AG09309 (cell line): ENCODE measurements at places on chromosomes 2 and 18.

GRCh38 chr2:240396623-240397541, 38.6 kb upstream of the GPC1 start:
- DNase-seq: no peak

DNA sequence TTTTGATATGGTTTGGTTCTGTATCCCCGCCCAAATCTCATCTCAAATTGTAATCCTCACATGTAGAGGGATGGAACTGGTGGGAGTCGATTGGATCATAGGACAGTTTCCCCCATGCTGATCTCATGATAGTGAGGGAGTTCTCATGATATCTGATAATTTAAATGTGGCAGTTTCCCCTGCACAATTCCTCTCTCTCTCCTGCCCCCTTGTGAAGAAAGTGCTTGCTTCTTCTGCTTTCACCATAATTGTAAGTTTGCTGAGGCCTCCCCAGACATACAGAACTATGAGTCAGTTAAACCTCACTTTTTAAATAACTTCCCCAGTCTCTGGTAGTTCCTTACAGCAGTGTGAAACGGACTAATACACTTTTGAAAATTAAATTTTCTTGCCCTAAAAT, 12.3 kb upstream of the KCNJ3 start:
- no peak for DNase-seq

- DNase-seq: no peak
These were observed 212.2 kb downstream of the TFCP2L1 start for GRCh38 chr2:121072784-121073183.

- no peak for DNase-seq
These were observed 7.0 kb downstream of the TANC1 start for GRCh38 chr2:158975271-158975921.

DNA sequence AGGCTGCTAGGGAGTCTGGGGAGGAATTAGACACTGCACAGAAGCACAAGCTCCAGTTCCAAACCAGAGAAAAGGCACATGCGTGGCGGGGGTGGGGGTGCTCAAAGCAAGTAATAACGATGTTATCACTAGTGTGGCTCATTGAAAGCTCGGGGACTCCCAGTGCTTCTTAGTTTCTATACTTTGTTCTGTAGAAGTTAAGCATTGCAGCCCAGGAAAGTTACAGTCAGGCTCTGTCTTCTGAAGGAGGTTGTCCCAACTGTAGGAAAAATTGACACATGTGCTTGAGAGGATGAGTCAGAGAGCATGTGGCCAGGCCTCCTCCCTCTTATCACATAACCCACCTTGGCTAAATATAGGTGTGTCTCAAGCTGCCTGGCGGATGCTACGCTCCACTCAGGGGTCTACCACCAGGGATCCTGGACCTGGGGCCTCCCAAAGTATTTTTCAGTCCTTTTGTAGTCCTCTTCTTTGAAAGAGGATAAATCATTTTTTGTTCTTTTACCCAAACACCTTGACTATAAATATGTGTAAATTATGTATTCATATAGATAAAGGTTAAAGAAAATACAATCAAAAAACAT, 3.8 kb downstream of the GALNT5 start:
- DNase-seq: no peak

- no peak for DNase-seq
These were observed 16.9 kb downstream of the LYG2 start for GRCh38 chr2:99238599-99238998.

- no peak for DNase-seq
These were observed 481.7 kb upstream of the CRIM1 start for GRCh38 chr2:35873921-35874320.

DNA sequence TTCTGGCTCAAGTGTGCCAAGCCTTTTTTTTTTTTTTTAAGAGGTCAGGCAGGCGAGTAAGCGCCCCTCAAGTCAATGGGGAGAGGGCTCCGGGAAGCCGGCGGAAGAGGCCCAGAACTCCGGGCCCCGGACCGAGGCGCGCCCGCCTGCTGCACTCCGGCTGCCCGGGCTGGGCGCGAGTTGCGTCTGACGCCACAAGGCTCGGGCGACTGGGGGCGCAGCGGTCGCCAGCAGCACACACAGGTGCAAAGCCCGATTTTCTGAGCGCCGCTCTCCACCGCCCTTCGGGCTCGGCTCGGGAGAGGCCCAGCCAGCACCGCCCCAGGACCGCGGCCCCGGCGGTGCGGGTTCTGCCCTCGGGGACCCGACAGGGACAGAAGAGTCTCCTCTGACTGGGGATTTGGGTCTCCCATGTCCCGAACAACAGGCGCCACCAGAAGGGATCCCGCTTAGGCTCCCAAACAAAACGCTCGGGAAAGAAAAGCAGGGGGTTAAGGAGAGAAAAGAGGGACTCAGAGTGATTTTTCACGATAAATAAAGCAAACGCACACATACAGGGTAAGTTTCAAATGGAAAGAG, 787 bp downstream of the ERBB4 start:
- DNase-seq: no peak

- no peak for DNase-seq
These were observed 27.3 kb downstream of the VAPA start for GRCh38 chr18:9941103-9941502.

DNA sequence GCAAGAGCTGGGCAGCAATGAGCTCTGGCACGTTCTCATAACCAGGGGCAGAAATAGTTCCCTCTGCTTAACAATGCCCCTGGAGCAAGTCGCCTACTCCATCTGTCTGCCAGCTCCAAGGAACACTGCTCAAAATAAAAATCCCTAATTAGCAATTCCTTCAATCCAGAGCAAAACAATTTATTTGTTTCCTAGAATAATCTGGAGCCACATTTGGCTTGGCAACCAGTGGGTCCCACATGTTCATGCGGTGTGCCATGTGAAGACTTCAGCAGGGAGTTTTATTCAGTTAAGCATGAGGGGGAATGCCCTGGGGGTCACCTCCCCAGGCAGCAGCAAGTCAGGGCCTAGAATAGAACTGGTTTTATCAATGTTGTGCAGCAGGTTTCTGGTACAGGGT, 7.6 kb upstream of the EGR4 start:
- DNase-seq: no peak

- DNase-seq: no peak
These were observed 73.3 kb upstream of the CAPN13 start for GRCh38 chr2:30880516-30880915.

- no peak for DNase-seq
These were observed 168.5 kb upstream of the ZSWIM2 start for GRCh38 chr2:187017438-187017837.

- no peak for DNase-seq
These were observed 48.1 kb upstream of the TNFRSF11A start for GRCh38 chr18:62277045-62277444.
